ENCODE measurements at places on chromosomes 4 and X.

DNA sequence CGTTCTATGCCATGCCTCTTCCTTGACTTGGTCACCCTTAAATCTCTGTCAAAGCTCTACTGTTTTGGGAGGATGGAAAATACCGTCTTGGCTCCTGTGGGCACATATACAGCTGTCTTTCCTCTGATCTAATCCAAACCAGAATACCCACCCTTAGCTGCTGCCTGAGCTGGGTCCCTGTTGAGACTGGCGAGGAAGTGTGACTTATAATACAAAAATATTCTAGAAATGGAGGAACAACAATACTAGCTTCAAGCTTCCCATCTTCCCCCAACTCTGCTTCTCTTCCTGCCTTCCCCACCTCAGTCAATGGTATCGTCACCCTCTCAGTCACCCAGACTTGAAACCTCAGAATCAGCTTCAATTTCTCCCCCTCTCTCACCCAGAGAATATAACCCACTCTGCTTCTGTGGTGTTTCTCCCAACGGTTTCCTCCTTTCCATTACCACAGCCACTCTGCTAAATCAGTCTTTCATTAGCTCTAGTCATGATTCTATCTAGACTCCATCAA, 599 bp upstream of the IL2RG start:
- DNase-seq = no peak

GRCh38 chr4:81786063-81786763, 314.5 kb upstream of the RASGEF1B start:
- no peak for DNase-seq

GRCh38 chr4:3827616-3828492, 61.7 kb downstream of the ADRA2C start:
- DNase-seq = no peak

GRCh38 chr4:38665551-38666411, 1.8 kb downstream of the KLF3 start:
- no peak for DNase-seq

DNA sequence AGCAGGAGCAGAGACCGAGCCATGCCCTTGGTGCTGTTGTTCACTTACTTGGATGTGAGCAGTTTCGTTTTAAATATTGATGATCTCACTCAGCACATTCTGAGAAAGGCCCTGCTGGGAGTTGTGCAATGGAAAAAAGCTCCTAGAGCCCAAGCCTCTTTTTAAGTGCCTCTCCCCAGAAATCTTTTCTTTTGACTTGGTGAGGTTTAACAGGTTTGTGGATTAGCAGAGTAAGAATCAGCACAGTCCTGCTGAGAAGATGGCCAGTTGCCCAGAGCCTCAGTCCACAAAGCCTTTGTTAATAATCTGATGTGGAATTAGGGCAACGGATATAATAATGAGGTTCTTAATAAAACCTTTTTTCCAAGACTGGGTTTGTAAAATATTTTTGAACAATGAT, 157.5 kb upstream of the ATP6AP2 start:
- no peak for DNase-seq

DNA sequence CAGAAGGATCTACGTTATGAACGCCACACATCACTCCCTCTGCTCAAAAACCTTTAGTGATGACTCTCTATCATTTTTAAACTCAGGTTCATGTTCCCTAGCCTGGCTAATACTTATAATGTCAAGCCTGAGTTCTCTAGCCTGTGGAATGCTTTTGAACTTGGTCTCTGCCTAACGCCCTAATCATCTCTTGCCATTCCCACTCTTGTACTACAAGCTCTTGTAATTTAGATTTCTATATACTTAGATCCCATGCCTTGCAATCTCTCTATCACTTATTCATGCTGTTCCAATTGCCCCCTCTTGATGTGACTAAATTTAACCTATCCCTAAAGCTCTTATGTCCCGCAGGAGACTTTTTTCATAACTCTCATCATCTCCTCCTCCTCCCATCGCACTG, 40.3 kb downstream of the SLC4A4 start:
- DNase-seq = no peak

- no peak for DNase-seq
These were observed 7.6 kb upstream of the UNC5C start for GRCh38 chr4:95556207-95556859.

DNA sequence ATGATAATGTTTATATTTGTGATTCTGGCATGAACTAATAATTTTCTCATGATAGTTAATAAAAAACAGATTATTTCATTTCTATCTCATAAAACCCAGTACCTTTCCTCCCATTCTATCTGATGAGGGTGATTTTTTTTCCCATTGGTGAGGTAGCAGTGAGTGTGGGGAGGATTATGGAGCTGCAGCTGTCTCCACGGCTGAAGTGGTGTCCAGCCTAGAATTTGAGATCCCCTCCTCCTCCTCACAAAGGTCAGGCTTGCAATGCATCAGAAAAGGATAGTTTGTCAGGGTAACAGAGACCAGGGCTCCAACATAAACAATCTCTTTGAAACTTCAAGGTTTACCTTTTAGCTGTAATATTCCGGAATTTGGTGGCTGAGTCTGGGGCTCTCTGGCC, 60.9 kb downstream of the C4orf51 start:
- no peak for DNase-seq

- no peak for DNase-seq
These were observed 6.2 kb upstream of the STK32B start for GRCh38 chr4:5045097-5045496.

GRCh38 chrX:152197465-152197864, 59.1 kb upstream of the MAGEA10 start:
- no peak for DNase-seq

DNA sequence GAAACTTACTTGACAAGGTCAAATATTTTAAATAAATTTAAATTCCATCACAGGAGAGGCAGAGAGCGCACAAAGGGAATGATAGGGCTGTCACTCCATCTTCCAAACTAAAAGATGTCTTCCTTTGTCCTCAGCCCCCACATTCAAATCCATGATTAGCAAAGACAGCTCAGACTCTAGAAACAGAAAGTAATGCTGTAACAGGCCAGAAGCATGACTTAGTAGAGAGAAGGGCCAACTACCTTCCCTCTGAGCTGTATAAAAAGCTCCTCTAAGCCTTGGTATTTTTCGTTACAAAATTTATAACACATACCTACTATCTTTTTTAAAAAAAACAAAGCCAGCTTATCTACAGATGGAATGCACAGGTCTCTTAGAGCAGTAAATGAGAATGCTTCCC, 207.4 kb downstream of the MAPK10 start:
- DNase-seq = no peak

- no peak for DNase-seq
These were observed 15.9 kb downstream of the SETD7 start for GRCh38 chr4:139540161-139540560.

DNA sequence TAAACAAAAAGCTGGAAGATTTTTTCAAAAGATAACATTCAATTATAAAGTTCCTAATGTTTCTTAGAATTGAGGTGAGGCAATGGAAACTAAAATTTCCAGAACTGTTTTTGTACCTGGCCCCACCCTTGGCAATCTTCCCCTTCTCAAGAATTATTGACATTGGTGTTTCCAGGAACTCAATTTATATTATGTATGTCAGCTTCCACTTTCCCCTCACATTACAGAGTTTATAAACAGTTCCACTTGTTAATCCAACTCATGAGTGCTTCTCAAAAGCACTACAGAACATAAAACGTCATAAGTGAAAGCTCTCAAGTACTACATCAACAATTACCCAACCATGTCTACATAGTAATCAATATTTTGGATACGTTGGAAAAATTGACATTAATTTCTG, 107.4 kb downstream of the FAM13A start:
- DNase-seq = no peak

All from suprapubic skin (tissue), 4 donors.